ENCODE measurements at places on chromosomes 16 and 17.

DNA sequence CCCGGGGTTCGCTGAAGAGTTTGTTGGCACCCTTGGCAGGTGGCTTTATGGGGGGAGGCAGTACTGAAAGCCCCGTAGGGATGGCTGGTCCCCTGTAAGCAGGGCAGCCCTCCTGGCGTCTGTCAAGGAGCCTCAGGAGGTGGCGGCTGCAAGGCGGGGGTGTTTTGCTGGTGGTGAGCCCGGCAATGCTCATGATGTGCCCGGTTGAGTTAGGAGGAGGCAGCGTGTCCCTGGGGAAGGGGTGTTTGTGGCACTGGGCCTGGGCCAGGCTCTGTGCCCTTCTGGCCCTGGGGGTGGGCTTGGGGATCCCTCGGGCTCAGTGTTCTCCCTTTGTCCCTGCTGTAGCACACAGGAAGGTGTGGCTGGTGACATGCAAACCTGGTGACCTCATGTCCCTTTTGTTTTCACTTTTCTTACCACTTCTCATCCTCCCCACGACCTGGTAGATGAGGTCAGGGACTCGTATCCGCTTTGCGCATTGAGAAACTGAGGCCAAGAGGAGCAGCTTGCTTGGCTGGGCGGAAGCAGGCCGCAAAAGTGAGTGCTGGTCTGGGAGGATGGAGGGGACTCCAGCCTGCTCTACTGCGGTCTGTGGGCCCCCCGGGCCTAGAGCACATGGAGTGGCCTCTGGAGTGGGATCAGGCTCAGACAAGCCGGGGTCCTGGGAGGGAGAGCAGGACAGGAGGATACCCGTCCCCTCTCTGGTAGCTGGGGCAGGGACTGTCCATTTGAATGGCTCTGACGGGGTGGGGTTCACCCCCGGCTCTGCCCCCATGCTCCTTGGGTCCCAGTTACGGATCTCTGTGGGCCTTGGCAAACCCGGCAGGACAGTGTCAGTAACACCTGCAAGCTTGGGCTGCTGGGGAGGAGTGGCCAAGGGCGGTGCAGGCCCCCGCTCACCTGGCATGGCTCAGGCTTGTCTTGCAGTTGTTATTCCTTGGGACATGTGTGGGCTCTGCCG, 2.2 kb downstream of the SNN start:
- DNase-seq: no peak

GRCh38 chr17:17036524-17036998, 5.7 kb upstream of the MPRIP start:
- no peak for DNase-seq

- DNase-seq: no peak
Measured at GRCh38 chr16:56281249-56281805, 90.0 kb downstream of the GNAO1 start.

GRCh38 chr16:46859719-46860152, 24.4 kb upstream of the GPT2 start:
- DNase-seq: no peak

GRCh38 chr17:19766421-19767270, 18.5 kb upstream of the ALDH3A1 start:
- peak; percentile 57 for DNase-seq

DNA sequence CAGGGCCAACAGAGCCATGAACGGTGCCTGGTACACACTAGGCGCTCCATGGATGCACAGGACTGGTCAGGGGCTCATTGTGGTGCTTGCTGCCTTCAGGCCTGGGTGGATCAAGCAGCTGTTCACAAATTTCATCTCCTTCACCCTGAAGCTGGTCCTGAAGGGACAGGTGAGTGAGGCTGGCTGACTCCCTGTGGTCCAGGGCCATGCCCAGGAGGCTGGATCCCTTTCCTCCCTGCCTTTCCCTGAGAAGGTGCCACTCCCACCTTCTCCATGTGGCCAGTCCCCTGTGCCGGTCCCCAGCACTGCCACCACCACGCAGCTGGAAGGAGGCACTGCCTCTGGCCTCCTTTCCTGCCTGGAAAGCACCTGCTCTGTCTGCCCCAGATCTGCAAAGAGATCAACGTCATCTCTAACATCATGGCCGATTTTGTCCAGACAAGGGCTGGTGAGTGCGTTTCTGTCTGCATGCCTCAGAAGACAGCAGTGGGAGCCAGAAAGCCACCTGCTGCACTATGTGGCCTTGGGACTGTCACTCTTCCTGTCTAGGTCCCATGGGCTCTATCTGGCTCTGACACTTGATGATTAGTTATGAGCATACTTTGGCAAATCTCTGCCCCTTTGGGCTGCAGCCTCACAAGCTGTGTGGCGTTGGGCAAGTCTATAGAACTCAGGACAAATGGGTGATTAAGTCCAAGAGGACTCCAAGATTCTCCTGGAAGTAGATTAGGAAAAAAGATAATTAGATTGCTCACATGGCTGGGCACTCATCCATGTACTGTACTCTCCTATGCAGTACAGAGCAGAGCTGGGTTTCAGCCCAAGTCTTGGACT, 9.4 kb downstream of the CETP start:
- DNase-seq: no peak
